ENCODE measurements at places on chromosomes 12 and 14.

DNA sequence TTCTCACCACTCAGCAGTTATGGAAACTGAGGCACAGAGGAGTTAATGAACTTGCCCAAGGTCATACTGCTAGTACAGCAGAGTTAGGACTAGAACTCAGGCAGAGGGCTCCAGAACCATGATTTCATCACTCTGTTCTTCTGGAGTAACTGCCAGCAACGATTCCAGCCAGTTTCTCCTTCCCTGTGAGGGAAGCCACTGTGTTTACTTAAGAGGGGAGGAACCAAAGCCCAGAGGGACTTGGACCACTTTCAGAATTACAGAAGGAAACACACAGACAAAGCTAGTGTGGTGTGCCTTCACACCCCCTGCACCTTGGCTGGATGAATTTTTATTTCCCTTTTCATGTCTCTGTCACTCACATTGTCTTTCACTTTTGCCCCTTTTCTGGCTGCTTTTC lies 398.2 kb downstream of the DPF3 start:
- DNase-seq, result no peak

- DNase-seq, result no peak
Measured at GRCh38 chr14:97441740-97442362, 644.7 kb downstream of the VRK1 start.

DNA sequence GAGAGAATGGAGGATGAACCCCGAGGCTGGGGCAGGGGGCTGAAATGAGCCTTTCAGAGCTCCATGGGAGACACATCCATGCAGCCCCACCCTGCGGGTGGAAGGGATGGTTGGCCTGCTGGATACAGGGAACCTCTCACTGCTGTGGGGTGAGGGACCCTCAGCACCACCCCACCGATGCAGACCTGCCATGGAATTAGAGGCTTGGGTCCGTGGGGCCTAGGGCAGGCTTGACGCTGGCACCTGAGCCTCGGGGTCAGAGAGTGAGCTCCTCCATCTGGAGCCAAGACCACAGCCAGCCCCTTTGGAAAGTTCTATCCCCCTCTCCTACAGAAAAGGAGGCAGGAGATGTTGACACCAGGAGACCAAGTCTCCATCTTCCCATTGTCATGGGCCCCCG lies 7.4 kb upstream of the KRT74 start:
- DNase-seq, result no peak

DNA sequence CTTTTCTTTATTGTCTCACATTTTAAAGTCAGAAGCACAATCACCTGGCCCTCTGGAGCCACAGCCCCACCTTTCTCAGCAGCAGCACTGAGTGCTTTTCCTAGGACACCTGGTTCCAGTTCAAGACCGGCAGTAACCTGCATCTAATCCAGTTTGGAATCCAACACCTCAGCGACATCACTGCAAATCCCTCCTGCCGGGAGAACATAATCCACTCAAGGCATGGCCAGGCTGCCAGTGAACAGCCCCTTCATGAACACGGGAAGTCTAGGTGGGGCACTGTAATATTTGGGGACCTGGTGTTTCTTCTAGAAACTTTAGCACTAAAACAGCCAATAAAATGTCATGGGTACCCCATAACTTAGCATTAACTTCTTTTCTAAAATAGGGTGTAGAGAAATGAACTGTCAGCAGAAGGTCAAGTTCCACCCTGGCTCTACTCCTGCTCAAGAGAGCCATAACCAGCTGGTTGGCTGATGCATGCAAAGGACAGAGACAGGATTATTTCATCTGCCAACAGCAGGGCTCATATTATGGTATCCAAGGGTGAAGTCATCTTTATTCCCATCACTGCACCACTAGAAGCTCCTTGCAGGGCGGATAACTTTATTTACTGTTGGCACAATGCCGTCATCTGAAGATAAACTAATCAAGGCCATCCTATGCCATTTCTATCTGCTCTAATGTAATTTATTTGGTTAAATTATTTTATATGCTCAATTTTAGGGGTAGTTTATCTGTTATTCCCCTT lies 76.7 kb downstream of the TTC7B start:
- no peak for DNase-seq

GRCh38 chr12:10636611-10637010 lies 23.2 kb upstream of the MAGOHB start:
- no peak for DNase-seq

- DNase-seq, result no peak
Measured at GRCh38 chr12:90102957-90103652, 394.5 kb upstream of the ATP2B1 start.

GRCh38 chr14:87171141-87171540 lies 821.8 kb downstream of the GALC start:
- DNase-seq, result no peak

DNA sequence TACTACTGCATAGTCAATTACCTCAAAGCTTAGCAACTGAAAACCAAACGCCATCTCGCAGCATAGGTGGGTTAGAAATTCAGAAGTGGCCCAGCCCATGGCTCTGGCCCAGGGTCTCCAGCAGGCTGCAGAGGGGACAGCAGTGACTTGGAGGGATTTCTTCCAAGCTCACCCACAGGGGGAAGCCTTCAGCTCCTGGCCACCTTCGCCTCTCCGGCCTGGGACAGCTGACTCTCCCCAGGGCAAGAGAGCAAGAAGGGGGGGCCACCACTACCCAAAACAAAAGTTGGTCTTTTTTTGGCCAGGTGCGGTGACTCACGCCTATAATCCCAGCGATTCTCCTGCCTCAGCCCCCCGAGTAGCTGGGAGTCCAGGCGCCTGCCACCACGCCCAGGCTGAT lies 32.2 kb upstream of the ANKRD9 start:
- DNase-seq, result no peak

DNA sequence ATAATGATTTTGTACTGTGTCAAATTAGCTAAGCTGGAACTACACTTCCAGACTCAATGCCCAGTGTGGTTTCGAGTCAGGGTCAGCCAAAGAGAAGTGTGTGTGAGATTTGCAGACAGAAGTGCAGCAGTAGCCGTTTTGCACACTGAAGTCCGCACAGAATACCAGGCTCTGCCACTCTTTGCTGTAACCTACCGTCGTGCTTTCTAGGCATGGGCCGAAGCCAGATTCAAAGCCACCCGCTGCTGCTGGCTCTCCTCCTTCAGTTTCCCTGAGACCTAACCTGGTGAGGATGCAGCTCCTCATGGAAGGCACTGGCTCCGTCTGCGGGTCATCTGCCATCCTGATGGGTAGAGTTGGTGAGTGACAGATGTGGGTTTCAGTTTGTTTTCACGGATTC lies 48.8 kb downstream of the LRTM2 start:
- DNase-seq, result no peak

DNA sequence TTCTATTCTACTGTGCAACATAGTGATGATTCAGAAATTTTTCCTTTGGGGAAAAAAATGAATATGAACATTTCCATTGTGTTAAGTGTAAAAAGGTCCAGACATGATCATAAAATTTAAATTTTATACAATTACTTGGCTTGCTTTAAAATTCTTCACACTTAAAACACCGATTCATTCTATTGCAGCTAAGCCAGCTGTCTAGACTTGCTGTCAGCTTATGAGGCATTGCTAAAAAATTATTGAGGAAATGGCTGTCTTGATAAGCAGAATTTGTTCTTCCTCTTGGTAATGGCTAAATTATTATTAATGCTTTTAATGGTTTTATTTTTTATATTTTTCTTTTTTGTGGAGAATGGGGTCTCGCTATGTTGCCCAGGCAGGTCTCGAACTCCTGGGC lies 1.8 kb downstream of the LYSET start:
- no peak for DNase-seq

DNA sequence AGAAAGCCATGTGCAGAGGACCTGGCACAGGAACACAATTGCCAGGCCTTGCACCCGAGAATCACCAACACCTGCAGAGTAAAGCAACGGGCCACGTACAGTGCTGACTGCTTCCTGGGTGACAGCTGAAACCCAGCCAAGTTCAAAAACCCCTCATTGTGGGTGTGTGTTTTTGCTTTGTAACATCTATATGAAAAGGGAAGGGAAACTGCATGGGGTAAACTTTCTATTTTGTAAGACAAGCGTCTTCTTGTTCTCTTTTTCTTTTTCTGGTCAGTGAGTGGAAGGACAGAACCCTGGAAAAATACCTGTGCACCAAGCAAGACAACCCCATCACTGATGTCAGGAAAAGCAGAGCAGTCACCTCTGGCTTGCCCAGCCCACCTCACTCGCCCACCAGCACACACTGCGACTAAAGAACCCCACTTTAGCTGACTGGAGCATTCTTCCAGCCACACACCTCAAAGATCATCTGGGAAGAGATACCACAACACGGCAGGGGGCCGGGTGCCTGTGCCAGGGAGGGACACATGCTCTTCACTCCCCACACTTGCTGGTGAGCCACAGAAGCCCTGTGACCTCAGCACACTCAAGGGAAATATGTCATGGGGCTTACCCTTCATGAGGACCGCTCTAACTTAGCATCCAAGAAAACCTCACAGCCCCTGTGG lies 172.3 kb downstream of the NDUFA12 start:
- no peak for DNase-seq

GRCh38 chr14:92649934-92650545 lies 98.4 kb downstream of the LGMN start:
- no peak for DNase-seq

GRCh38 chr12:83823386-83824045 lies 1089.1 kb downstream of the SLC6A15 start:
- no peak for DNase-seq

DNA sequence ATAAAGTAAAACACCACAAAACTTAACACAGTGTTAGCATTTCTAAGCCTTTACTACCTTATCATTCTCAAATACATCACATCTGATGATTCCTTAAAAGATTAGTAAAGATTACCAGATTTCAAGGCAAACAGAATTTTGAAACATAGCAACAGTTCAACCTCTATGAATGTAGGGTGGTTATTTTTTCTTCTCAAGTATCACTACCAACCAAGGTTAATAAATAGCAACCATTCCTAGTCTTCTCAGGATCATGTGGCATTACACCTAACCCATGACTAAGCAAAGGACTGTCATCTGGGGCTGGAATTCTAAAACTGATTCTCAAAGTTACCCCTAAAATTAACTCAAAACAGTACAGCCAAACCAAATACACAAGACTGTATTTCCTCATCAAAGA lies 39.4 kb upstream of the CSRNP2 start:
- no peak for DNase-seq

- DNase-seq, result no peak
Measured at GRCh38 chr12:98280621-98281020, 234.8 kb upstream of the TMPO start.

- no peak for DNase-seq
Measured at GRCh38 chr12:49965836-49966235, 4.2 kb downstream of the AQP5 start.

- no peak for DNase-seq
Measured at GRCh38 chr12:104358353-104359003, 54.9 kb downstream of the EID3 start.

DNA sequence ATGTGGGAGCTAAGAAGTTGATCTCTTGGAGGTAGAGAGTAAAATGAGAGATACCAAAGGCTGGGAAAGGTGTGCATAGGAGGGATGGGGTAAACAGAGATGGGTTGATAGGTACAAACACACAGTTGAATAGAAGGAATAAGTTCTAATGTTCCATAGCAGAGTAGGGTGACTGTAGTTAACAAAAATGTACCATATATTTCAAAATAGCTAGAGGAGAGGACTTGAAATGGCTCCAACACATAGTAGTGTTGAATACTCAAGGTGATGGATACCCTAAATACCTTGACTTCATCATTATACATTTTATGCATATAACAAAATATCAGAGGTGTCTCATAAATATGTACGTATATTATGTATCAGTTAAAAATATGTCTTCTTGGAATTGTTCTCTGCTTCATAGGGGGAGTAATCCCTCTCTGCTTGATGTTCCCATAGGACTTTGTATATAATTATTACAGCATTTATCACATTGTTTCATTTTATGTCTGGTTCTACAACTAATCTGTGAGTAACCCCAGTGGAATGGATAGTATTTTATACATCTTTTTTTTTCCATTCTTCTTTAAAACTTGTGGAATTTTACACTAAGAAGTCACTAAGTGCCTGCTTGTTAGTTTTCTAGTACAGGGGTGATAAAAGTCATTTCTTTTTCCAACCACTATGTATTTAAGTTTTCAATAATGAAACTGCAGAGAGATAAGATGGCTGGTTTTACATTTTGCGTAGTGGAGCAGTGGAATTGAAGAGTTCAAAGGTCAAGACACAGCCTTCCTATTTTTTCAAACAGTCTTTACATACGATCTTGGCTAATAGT lies 1940.0 kb upstream of the SEL1L start:
- no peak for DNase-seq

- DNase-seq, result no peak
Measured at GRCh38 chr14:91351512-91351862, 66.1 kb downstream of the CCDC88C start.

DNA sequence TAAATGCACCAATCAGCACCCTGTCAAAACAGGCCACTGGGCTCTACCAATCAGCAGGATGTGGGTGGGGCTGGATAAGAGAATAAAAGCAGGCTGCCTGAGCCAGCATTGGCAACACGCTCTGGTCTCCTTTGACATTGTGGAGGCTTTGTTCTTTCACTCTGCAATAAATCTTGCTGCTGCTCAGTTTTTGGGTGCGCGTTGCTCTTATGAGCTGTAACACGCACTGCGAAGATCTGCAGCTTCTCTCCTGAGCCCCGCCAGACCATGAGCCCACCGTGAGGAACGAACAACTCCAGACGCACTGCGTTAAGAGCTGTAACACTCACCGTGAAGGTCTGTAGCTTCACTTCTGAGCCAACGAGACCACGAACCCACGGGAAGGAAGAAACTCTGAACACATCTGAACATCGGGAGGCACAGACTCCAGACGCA lies 8.4 kb upstream of the PIANP start:
- no peak for DNase-seq

DNA sequence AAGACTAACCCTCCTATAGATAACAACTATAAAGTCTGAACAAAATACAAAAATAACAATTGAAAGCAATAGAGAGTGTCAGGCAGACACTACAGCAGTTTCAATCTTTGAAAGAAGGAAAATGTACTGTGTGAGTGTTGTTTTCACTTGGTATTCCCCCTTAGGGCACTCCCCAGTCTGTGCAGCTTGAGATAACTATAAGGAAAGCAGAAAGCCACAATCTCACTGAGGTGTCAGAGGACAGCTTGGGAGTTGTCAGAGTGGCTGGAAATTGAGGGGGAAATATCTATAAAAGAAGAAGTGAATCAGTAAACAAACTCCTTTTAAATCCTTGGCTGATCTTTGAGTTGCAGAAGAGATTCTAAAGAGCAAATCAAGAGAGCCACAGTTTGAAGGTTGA lies 364.8 kb downstream of the NELL2 start:
- DNase-seq, result no peak

DNA sequence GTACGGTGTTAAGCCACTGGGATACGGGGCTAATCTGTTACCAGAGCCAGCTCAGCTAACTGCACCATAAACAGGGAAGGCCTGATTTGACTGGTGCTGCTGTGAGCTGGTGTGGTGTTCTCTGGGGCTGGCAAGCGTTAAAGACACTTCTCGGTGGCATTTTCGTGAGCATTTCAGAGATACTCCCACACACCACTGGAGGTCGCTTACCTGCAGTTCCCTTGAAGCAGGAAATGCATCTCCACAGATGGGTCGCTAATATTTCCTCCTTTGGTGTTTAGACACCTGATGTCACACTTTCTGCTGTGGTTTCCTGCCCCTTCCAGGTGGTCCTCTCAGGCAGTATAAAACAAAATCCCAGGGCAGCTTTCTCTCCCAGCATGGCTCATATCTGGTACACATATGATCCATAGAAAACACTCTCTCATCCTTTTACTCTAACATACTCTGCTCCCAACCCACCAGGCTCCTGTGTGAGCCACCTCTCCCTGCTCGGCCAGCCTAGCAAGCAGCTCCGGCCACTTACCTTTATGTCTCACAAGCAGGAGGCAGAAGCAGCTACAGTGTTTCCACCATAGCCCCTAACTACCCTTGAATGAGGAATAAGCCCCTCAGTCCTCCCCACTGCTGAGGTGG lies 129.9 kb upstream of the GRIN2B start:
- DNase-seq, result no peak

Data from pulmonary artery endothelial cell (primary cell).